Epithelial cell of esophagus (primary cell): ENCODE measurements at places on chromosomes 7 and 10.

- no peak for DNase-seq
These were observed 42.3 kb downstream of the ANTXRL start for GRCh38 chr10:46328853-46329689.

DNA sequence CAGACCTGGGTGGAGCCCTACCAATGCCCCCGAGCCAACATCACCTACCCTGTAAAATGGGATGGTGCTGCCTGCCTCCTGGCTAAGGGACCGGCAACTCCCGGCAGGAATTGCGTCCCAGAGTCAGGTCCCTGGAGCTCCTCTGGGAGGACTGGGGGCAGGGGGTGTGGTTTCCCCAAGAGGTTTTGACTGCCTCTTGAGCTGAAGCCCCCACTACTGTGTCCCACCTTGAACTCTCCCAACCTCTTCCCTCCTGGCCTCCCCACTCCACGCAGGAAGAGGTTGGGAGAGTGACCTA lies 1.3 kb downstream of the SH2B2 start:
- no peak for DNase-seq

GRCh38 chr10:77909749-77910375 lies 16.7 kb downstream of the DLG5 start:
- peak; percentile 26 for DNase-seq

- peak; percentile 21 for DNase-seq
These were observed 357.6 kb downstream of the DPP6 start for GRCh38 chr7:154409703-154410311.

DNA sequence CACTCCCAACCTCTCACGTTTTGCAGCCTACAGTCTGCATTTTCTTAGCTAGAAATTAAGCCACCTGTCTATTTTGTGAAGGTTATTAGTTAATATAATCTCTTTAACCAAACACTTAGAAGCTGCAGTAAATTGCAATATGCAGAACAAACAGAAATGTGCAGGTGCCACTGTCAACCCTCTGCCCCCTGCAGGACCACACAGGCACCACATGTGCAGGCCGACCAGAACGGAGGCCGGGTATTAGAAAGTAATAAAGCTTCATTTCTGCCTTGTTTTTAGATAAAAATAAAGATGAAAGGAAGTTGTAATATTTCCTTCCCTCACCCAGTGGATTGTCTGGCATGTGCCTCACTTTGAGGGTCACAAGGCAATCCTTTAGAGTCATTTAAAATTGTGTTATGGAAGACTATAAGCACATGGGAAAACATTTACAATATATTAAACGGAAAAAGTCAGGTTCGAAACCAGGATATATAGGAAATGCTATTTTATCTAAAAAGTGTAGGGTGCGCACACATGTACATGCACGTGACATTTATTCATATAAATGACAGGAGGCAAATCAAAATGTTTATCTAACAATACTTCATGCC lies 158.2 kb downstream of the ARHGAP12 start:
- no peak for DNase-seq
